Kidney (tissue), 22 donors: ENCODE measurements at places on chromosomes 4 and X. TPM values are rescaled to one million over a fixed set of nuclear protein-coding genes. Genes with fewer than 3 reads are reported as not detected.

GRCh38 chrX:131894995-131895394 is 128.1 kb upstream of the STK26 start:
- no peak for DNase-seq

GRCh38 chr4:136342666-136343065 is 1189.6 kb downstream of the PCDH18 start:
- no peak for DNase-seq

Gene CT55
- polyA plus RNA-seq = not detected

DNA sequence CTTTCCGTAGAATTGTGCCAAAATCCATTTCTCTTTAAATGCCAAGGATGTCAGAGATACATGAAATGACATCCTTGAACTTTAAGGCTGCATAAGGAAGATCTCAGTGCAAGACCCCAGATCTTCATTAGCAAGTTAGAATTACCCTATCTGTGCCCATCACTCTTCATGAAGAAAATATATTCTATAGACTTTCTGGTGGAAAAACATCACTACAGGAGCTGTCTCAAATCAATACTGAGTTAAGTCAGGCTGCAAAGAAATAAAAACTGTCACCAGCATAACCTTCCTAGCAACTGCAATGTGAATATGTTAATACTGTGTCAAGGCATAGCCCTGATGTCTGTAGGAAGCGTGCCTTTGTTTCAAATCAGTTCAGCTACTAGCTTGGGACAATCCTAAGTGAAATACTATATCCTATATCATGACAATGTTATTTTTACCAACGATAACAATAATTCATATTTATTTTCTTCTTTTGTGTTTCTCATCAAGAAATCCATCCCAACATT is 173.3 kb downstream of the TBCK start:
- no peak for DNase-seq

- DNase-seq = no peak
Measured at GRCh38 chrX:73916489-73916888, 353.5 kb downstream of the CHIC1 start.

DNA sequence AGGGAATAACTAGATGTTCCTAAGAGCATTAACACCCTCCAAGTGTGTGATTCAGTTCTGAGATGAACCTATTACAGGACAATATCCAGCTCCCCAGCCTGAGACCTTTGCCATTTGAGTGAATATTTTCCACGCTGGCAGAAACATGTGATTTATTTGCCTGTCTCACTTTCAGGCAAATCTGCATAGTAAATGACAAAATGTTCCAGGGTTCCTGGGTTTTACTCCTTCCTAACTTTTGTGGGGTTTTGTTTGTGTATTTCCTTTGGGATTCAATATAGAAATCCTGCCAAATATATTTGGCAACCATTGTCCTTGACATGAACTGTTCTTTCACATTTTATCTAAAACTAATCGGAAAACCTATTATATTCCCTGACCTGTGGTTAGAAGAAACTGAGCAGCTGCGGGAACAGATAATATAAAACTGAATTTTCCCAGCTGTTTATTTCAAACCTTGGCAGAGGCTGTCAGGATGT is 12.5 kb downstream of the F8 start:
- DNase-seq = no peak

GRCh38 chr4:166293556-166293955 is 420.5 kb downstream of the TLL1 start:
- no peak for DNase-seq

Gene ZAR1
- polyA plus RNA-seq = not detected

Gene DGKK
- 0.04 TPM for polyA plus RNA-seq

DNA sequence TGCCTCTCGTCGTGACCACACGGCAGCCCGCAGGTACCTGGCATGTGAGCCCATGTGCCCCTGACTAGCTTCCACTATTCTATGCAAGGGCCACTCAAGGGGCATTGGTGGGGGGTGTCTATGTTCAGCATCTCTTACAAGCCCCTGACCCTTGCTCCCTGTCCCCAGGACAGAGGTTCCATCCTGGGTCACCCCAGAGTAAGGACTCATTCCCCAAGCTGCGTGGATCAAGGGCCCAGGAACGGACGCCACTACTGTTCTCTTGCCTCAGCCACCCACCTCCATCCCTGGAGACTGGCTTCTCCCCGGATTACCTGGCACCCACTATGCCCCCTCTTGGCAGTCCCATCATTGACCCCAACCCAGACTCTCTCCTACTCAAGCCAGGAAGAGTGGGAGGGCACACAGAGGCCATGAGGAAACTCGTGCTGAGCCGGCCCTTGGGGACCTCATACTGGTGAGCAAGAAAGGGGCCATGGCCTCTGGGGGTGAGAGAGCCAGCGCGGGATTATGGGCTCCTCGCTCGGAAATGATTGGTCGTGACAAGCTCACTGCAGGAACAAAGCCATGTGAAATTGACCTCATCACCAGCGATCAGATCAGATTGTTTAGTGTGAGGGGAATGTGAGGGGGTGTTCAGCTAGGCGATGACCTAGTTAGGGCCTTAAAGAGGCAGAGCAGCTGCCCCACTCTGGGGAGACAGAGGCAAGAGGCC is 50.1 kb upstream of the PJA1 start:
- DNase-seq = no peak

DNA sequence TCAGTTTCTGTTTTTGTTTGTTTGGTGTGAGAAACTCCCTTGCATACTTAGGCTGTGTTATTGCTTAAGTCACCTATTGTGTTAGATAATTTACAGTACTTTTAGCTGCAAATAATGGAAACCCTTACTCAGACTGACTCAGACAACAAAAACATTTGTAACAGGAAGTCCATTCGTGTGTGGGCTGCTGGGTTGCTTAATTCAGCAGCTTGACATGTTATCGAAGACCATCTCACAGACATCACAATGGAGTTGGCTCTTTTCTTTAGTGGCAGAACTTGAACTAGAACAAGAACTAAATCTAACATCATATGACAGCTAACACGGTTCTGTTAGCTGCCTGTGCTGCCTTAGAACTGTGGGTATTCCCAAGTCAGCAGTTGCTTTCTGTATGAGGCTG is 9.9 kb upstream of the GABRE start:
- DNase-seq = no peak

Gene LNX1
- 10.2 TPM for polyA plus RNA-seq

DNA sequence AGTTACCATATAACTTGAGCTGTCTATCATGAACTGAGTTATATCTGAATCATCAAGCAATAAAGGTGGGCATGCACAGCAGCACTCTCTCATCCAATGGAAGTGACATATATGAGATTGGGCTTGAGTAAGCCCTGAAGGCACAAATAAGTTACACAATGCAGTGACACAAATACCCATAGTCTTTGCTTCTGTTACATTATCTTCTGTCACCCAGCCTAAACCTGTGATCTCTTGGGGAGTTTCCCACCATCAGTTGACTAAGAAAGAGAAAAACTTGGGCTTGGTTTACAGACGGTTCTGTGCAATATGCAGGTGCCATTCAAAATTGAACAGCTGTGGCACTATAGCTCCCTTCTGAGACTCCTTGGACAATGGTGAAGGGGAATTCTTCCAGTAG is 138.8 kb upstream of the IL15 start:
- DNase-seq = no peak

DNA sequence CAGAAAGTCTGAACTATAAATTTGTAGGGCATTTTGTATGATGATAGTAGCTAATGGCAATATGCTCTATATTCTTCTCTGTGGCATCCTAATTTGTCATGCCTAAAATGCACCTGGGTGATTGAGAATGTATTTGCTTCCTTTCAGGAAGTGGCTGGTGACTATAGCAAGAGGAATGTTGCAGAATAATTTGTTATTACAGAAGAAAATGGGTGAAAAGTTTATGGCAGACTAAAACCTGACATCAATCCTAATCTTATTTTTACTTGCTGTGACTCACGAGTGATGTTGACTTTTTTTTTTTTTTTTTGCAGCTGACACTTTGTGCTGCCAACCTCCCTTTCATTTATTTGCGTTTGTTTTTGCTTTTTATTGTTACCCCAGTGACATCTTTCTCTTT is 141.1 kb downstream of the MSL3 start:
- DNase-seq = no peak

- no peak for DNase-seq
Measured at GRCh38 chr4:83315341-83315870, 19.2 kb downstream of the HPSE start.

DNA sequence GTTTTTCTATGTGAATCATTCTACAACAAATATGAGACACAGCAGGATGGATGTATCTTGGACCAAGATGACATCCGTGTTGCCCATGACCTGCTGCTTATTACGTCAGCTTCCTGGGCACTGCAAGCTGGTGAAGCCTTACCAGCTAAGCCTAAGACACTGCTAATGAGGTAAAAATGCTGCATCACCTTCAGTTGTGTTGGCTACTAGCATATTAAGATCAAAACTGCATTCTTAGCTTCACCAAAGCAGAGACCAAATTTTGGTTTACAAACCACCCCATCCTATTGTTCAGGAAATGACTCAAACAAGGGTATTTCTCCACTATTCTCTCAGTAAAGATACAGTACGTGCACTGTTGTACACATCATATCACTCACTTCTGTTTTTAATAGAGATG is 50.3 kb downstream of the MAML3 start:
- DNase-seq = no peak

GRCh38 chr4:74768857-74769525 is 25.3 kb downstream of the BTC start:
- DNase-seq = peak; percentile 30

GRCh38 chr4:16794816-16795445 is 103.5 kb downstream of the LDB2 start:
- DNase-seq = peak; percentile 64

GRCh38 chrX:49838374-49838773 is 9.3 kb downstream of the PAGE4 start:
- DNase-seq = peak; percentile 25

- DNase-seq = no peak
Measured at GRCh38 chrX:148865277-148866210, 365.1 kb downstream of the AFF2 start.

Gene SASH3
- 1.9 TPM for polyA plus RNA-seq

GRCh38 chr4:84110040-84110439 is 389.1 kb downstream of the NKX6-1 start:
- DNase-seq = no peak

GRCh38 chr4:36152735-36153134 is 91.6 kb downstream of the ARAP2 start:
- DNase-seq = no peak

Gene ABLIM2
- 9.5 TPM for polyA plus RNA-seq

- DNase-seq = peak; percentile 62
Measured at GRCh38 chr4:6917461-6918271, 8.0 kb downstream of the TBC1D14 start.

Gene P2RY10
- polyA plus RNA-seq = not detected

Gene NDP
- not detected for polyA plus RNA-seq

GRCh38 chr4:32551943-32552342 is 1831.8 kb downstream of the PCDH7 start:
- DNase-seq = no peak

GRCh38 chr4:99447079-99447478 is 11.9 kb upstream of the ADH7 start:
- DNase-seq = no peak

- no peak for DNase-seq
Measured at GRCh38 chr4:81505004-81505598, 33.4 kb upstream of the RASGEF1B start.

DNA sequence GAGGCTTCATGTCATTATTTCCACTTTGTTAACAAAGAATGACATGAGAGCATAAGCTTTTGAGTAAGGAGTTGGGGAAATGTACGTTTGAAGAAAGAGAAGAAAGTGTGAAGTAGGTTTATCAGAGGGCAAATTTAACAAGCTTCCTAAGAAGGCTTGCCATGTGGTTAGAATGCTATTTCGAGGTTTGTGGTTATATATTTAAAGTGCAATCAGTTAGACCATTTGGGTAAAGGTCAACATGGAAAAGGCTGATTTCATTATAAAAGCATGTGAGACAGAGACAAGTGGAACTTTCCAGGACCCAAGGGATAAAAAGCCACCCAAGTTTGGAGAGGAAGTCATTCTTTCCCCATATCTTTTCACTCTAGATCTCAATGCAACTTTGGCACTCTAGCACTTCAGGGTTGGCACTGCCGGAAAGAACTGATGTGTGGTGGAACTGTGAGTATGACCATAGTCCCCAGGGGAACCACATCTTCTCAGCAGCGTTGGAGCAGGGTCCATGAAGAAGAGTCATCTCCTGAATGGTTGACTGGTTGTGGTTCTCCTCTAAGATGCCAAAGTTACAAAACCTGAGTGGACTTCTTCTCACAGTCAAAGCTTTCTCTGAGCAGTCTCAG is 529.9 kb downstream of the MID1IP1 start:
- no peak for DNase-seq

Gene COL4A6
- 4.1 TPM for polyA plus RNA-seq

DNA sequence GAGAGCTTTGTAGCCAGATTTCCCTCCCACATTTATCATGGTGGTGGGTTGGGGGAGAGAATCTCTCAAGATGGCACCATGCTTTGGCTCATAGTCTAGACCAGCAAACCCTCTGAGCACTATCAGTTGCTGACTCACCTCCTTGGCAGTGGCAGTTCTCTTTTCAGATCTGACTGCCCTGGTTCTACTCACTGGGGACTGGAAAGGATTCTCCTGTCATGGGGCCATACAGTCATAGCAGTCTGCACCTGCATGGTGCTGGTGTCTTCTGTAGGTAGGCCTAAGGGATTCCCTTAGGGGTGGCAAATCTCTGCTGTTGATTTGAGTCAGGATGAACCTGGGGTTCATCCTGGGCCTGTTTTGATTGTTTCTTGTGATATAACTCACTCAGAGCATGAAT is 2.6 kb downstream of the TEX13B start:
- DNase-seq = no peak

- no peak for DNase-seq
Measured at GRCh38 chr4:78766650-78767049, 9.5 kb upstream of the BMP2K start.

DNA sequence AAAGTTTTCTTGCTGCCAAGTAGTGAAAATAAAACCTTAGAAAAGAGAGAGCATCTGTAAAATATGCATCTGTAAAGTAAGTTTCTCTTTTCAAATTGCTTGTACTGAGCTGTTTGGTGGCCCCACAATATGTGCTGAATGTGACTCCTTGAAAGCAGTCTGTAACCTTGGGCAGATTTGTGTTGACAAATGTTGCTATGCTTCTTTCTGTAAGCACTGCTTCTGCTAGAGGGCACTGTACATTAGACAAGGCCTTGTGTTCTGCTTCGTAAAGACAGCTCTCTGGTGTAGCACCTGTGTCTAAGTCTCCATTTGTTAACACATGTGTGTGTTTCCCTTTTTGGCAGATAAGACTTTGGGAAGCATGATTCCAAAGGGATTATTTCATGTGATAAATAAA is 56.6 kb upstream of the NRK start:
- DNase-seq = no peak

GRCh38 chr4:2862528-2862927 is 18.9 kb downstream of the ADD1 start:
- DNase-seq = no peak

GRCh38 chr4:110411574-110412011 is 64.4 kb upstream of the ENPEP start:
- DNase-seq = no peak

GRCh38 chr4:101115887-101116286 is 231.4 kb downstream of the PPP3CA start:
- no peak for DNase-seq

Gene RENBP
- polyA plus RNA-seq = 78.2 TPM

DNA sequence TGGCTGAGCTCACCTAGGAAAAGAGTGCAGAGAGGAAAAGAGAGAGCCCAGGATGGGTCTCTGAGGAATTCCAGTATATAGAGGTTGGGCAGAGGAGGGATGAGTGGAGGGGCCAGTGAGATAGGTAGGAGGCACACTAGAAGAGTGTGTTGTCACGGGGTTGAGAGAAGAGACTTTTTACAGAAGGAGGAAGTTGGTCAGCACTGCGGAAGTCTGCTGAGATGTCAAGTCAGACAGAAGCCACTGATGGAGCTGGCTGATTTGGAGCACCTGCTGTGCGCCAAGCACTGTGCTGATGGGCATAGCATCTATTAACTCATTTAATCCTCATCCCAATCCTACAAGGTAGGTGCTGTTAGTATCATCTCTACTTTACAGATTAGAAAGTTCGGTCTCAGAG is 60.4 kb downstream of the EFNB1 start:
- no peak for DNase-seq
